Kasumi-1 (cell line): ENCODE measurements at places on chromosomes 7 and 10.

- peak; percentile 12 for DNase-seq
These were observed 10.1 kb upstream of the ADAP1 start for GRCh38 chr7:964401-965231.

DNA sequence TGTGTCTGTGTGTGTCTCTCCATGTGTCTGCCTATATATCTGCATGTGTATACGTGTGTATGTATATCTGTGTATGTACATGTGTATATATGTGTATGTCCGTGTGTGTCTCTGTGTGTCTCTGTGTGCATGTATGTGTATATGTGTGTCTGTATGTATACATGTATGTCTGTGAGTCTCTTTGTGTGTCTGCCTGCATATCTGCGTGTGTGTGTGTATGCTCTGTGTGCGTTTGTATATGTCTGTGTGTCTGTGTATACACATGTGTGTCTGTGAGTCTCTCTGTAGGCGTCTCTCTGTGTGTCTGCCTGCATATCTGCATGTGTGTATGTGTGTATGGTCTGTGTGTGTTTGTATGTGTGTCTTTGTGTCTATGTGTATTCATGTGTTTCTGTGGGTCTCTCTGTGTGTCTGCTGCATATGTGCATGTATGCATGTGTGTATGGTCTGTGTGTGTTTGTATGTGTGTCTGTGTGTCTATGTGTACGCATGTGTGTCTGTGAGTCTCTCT, 23.7 kb upstream of the KLF6 start:
- no peak for DNase-seq

GRCh38 chr10:33139181-33139646, 181.2 kb upstream of the ITGB1 start:
- no peak for DNase-seq

- DNase-seq = no peak
These were observed 8.6 kb upstream of the ADARB2 start for GRCh38 chr10:1745780-1746456.

DNA sequence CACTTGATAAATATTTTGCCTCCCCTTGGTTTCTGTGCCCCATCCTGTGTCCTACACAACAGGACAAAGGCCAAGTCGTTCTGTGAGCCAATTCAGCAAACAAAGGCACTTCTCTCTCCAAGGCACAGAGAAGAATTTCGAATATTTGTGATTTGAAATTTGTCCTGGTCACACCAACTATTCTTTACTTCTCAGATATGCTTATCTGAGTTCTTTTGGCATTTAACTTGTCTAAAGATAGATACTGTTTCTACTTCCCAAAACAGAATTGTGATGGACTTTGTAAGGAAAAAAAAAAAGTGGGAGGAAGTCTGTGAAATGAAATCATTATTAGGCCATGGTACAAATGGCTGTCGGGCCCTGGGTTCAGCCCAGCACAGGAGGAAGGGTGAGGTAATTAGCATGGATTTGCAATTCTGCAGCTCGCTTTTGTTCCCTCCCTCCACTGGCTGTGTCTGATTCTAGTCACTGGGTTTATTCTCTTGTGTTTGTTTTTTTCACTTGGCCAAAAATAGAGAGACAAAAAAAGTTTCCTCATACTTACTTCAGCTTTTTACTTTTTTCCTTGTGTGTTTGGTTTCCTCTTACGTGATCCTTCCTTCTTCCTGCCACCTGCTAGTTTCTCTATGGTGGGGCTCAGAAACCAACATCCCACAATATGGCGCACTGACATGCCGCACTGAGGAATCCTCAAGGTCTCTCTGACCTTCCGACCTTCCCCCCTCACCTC, 108.2 kb upstream of the MKLN1 start:
- DNase-seq = peak; percentile 34

- no peak for DNase-seq
These were observed 76.4 kb downstream of the MAGI2 start for GRCh38 chr7:79377097-79377496.

DNA sequence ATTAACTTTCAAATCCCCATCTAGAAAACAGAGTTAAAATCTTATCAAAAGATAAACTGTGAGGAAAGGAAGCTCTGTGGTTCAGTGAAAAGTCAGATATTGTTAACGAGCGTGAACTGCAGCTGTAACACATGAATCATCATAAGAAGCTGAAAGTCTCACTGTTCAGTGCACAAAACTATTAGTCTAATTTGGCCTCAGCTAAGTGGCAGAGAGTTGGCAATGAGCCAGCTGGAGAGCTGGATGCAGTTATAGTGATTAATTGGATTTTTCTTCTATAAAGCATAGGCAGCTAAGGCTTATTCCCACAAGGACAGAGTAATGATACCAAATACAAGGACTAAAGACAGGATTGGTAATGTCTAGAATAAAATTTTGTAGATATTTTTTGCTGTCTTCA, 101.1 kb upstream of the ABCB5 start:
- no peak for DNase-seq

DNA sequence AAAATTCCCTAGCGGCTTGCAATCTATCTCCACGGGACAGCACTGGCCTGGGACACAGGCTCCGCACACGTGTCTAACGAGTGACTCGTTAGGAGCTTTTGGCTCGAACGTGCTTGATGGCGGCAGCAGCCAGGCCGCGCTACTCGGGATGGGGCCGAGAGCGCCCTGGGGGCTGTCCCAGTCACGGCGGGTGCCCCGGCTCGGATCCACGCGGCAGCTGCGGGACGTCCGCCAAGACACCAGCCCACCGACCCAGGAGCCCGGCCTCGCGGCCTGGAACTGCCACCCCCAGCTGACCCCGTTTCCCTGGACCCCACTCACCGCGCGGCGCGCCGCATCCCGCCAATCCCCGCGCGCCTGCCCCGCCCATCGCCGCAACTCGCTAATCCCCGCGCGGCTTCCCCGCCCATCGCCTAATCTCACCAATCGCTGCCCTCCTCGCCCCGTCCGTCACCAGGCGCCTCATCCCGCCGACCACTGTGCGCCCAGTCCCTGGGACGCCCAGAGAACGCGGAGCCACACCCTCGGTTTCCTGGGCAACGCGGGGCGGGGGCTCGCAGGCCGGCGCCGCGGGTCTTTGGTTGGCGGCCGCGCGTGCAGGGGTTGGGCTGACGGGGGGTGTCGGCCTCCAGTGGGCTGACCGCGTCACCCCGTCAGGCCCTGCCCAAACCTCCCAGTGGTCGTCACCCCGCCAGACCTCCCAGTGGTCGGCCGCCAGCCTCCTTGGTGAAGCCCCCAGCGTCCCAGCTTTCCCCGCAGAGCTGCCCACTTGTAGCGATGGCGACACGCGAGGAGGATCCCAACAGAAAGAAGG, at the start of gene POLD2:
Gene POLD2 (minus strand): TSS at position 359 of the 814 bp plus-strand sequence. CDS start 1,495 bp downstream, outside the sequence.
- DNase-seq = peak; percentile 98
